ENCODE measurements at places on chromosomes 16 and 17.

GRCh38 chr17:40445751-40446468, 2.7 kb downstream of the IGFBP4 start:
- DNase-seq, result no peak

DNA sequence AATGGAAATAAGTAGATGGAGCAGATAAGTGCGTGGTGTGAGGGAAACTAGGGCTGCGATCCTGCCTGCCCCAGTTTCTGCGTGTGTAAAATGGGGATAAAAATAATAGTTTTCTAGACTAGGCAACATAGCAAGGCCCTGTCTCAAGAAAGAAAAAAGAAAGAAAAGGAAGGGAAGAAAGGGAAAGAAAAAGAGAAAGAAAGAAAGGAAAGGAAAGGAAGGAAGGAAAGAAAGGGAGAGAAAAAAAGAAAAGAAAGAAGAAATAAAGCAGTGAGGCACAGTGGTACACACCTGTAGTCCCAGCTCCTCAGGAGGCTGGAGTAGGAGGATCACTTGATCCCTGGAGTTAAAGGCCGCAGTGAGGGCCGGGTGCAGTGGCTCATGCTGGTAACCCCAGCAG, 2.2 kb upstream of the PKMYT1 start:
- no peak for DNase-seq

DNA sequence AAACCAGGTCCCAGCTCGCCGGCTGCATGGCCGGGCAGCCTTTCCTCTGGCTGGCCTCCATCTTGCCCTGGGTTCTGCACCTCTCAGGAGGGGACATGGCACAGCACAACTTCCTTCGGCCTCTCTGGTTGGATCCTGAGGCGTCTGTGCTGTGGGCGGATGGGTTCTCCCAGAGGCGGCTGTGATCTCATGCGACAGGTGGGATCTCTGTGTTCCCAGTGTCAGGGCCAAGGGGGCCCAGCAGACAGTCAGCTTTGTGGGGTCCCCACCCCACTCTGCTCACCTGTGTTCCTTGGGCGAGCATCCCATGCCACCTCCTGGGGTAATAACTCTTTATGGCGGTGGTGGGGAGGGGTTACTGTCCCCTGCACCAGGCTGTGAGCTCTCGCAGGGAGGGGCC, 35.8 kb downstream of the FA2H start:
- DNase-seq, result no peak

DNA sequence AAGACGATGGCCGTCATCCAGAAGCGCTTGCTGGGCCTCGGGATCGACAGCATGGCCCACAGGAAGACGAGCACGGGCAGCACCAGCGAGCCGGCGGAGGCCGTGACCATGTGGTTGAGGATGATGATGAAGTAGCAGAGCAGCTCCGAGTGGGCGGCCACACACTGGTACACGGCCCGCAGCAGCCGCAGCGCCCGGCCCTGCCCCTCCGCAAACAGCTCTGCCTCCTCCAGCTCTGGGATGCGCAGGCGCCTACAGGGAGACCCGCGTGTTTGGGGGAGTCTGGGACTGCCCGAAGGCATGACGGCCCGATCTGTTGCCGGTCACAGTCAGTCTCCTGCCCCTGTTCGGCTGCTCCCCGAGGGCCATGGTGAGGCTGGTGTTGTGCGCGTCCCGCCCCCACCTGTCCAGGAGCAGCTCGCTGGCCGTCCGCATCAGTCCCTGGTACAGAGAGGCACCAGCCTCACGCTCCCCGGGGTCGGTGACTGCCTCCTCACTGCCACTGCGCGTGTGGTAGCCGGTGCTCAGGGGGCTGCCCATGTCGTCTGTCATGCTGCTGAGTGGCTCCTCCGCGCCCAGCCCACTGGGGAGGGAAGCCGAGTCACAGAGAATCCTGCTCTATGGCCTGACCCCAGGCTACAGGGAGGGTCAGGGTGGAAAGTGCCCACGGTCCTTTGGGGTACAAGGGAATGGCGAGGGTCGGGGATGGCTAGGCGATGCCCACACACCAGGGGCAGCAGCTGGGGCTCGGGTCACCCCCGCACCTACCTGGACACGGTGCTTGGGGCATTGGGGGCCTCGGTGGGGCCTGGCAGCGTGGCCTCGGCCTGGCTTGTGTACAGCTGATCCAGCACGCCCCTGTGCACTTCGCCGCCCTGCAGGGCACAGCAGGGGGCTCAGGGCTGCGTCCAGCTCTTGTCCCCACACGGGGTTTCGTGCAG, 15.8 kb downstream of the CTU2 start:
- DNase-seq, result no peak

GRCh38 chr16:49854796-49855203, 1.1 kb downstream of the ZNF423 start:
- DNase-seq, result peak; percentile 21

GRCh38 chr16:89122322-89122851, 28.7 kb downstream of the ACSF3 start:
- DNase-seq, result no peak

- no peak for DNase-seq
These were observed 122.7 kb downstream of the RGS9 start for GRCh38 chr17:65259696-65260485.

- DNase-seq, result peak; percentile 93
These were observed 3.5 kb upstream of the RPL13 start for GRCh38 chr16:89556750-89557689.

GRCh38 chr17:42883802-42884558, 16.6 kb upstream of the G6PC1 start:
- DNase-seq, result no peak

- DNase-seq, result no peak
These were observed 5.5 kb downstream of the ODF4 start for GRCh38 chr17:8345052-8345690.

DNA sequence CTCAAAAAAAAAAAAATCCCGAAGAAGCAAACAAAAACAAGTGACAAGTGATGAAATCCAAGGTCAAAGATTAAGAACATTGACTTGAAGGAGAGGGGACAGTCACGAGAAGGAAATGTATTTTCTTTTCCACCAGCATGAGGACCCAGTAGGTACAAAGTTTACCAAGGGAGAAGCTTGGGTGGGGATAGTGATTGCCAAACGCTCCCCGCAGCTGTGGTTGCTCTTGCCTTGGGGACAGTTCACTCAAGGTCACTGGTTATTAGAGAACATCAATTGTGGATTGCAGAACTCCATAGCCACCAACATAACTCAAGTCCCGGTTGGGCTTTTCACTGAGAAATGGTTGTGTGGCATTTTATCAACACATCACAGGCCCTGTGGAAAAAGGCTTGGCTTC, 27.0 kb downstream of the RSL1D1 start:
- DNase-seq, result no peak

GRCh38 chr16:8929086-8929748, 34.5 kb downstream of the USP7 start:
- no peak for DNase-seq

GRCh38 chr17:53353919-53354351, 468.8 kb upstream of the KIF2B start:
- no peak for DNase-seq

DNA sequence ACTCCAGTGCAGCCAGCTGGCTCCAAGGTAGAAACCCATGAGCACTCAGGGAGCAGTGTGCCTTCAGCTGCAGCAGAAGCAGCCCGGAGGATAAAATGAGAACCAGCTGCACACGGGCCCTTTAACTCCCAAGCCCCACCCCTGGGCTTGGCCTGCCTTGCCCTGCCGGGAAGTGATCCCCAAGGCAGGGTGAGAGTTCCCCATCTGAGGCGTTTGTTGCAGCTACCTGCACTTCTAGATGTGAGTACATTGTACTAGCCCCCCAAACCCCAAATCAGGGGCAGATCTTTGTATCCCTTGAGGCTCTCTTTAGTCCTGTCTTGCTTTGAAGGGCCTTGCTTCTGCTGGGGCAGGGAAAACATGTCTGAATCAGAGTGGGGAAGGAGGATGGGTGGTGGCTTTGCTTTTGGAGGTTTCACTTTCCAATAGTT, at the start of gene MVP:
Gene MVP, plus strand, starts transcription at position 192 of the 431 bp plus-strand sequence. CDS start 10,088 bp downstream, outside the sequence.
- peak; percentile 59 for DNase-seq

- DNase-seq, result no peak
These were observed 46.6 kb upstream of the TANC2 start for GRCh38 chr17:62919388-62919787.

DNA sequence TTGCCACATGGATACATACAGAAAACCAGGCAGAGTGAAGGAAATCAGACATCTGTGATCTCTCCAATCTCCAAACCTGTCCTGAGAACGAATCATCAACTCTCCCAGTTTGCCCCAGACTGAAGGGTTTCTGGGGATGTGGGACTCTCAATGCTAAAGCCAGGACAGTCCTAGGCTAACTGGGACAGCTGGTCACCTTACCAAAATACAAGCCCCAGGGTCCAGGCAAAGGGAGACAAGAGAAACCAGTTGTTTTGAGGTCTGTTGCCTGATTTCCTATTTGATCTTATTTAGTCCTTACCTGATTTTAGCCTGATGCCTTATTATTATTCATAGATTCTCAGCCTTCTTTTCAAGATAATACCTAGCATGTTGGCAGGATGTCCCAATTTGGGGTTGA, 51.7 kb upstream of the TAC4 start:
- DNase-seq, result no peak

DNA sequence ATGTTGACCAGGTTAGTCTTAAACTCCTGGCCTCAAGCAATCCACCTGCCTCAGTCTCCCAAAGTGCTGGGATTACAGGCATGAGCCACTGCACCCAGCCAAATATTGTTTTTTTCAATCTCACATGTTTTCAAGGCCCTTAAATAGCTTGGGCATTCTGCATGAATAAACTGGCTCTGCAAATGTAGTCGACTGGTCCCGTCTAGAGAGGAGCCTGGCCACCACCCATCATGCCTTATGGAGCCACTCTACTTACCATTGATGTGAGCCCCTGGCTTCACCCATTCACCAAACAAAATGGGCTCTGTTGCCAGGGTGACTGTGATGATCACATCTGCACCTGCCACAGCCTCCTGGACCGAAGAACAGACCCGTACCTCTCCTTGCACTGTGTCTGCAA, 10.8 kb downstream of the CRYM start:
- DNase-seq, result no peak

DNA sequence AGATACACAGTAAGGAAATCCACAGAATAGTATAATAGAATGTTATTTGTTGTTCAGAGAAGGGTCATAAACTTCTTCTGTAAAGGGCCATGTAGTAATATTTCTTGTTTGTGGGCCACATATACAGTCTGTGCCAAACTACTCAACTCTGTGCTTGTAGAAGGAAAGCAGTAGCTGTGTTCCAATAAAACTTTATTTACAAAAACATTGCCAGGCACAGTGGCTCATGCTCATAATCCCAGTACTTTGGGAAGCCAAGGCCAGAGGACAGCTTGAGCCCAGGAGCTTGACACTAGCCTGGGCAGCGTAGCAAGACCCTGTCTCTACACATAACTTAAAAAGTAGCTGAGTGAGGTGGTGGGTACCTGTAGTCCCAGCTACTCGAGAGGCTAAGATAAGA, 612.8 kb upstream of the PSMD7 start:
- no peak for DNase-seq

Data from stimulated activated naive CD8-positive, alpha-beta T cell treated with anti-CD3 and anti-CD28 coated beads, Interleukin-15, Interleukin-2, amounts not matched to agents 100 U/mL and 50 U/mL, for 24 hours (primary cell).